ENCODE measurements at places on chromosomes 11 and 22. TPM values are rescaled to one million over a fixed set of nuclear protein-coding genes. Genes with fewer than 3 reads are reported as not detected.
A peak's percentile ranks its signal among the peaks of the same experiment; 100 is the strongest.

DNA sequence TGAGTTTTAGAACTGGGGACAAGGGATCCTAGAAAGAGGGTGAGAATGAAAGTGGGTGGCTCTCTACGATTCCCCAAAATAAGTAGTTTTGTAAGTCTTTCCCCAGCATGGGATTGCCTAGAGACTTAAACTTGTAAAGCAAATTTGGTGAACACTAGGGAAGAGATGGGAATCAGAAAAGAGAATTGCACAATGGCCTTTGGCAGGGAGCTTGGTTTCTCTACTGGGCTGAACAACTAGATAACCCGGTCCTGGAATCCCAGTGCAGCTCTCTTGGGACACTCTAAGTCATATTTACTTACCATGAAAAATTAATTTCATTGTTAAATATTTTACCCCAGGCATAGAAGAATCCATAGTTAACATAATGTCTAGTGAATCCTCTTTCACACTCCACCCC lies 16.5 kb upstream of the USP18 start:
- H3K27me3 ChIP-seq, result no peaks in the 10 kb centered on the region
- no peak for DNase-seq
- H3K36me3 ChIP-seq, result peaks cover 5% of the 10 kb centered on the region
- no peak overlapping the region for H3K27ac ChIP-seq
- H3K4me3 ChIP-seq, result no peak overlapping the region

- H3K36me3 ChIP-seq, result peaks cover 18% of the 10 kb centered on the region
- H3K27ac ChIP-seq, result no peak overlapping the region
- H3K4me1 ChIP-seq, result peaks cover 36% of the 10 kb centered on the region
- H3K4me3 ChIP-seq, result no peak overlapping the region
- no peaks in the 10 kb centered on the region for H3K27me3 ChIP-seq
- DNase-seq, result no peak
Measured at GRCh38 chr11:17988465-17988864, 24.4 kb downstream of the SERGEF start.

GRCh38 chr22:29348956-29349355 lies 33.5 kb upstream of the RASL10A start:
- peaks cover 27% of the 10 kb centered on the region for H3K36me3 ChIP-seq
- peaks cover 12% of the 10 kb centered on the region for H3K4me1 ChIP-seq
- H3K27ac ChIP-seq, result no peak overlapping the region
- no peak overlapping the region for H3K4me3 ChIP-seq

DNA sequence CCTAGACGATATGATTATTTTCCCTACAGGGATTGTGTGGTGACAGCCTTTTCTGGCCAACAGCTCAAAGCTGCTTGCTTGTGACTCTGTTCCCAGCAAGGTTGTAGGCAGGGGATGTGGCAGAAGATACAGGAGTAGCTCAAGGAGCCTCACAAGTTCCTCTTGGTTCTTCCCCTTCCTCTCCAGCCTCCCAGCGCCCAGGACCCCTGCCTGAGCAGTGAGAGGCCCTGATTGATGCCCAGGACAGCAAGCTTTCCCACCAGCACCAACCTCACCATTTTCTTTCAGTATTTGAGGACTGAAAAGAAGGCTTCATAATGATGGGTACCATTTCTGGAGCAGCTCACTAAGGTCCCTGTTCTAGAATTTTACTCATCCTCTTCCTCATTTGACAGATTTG lies 248.0 kb downstream of the TENM4 start:
- no peak for DNase-seq
- H3K4me1 ChIP-seq, result no peaks in the 10 kb centered on the region
- H3K4me3 ChIP-seq, result no peak overlapping the region
- H3K27ac ChIP-seq, result no peak overlapping the region
- peaks cover 4% of the 10 kb centered on the region for H3K27me3 ChIP-seq

DNA sequence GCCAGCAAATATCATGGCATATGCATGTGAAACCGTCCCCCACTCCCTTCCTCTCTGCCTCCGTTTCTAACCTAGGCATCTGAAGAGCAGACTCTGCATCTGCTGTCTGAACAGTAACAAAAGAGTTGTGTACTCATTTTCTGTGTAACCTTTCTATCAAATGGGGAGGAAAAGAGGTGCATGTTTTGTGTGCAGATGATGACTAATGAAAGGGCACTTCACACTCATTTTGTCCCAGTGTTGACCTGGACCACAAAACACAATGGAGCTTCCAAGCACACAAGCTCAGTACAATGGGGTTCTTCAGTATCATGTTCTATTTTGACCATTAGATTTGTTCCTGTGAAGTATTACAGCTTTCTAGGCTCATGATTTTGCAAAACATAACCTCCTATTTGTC lies 13.0 kb downstream of the JHY start:
- H3K4me1 ChIP-seq, result peaks cover 11% of the 10 kb centered on the region
- H3K36me3 ChIP-seq, result peaks cover 3% of the 10 kb centered on the region
- no peaks in the 10 kb centered on the region for H3K27me3 ChIP-seq
- no peak overlapping the region for H3K4me3 ChIP-seq

- H3K27ac ChIP-seq, result no peak overlapping the region
- peaks cover 8% of the 10 kb centered on the region for H3K4me1 ChIP-seq
- no peak for DNase-seq
- peaks cover 2% of the 10 kb centered on the region for H3K36me3 ChIP-seq
- no peak overlapping the region for H3K4me3 ChIP-seq
- H3K27me3 ChIP-seq, result no peaks in the 10 kb centered on the region
Measured at GRCh38 chr22:38510416-38510970, 4.4 kb upstream of the DDX17 start.

DNA sequence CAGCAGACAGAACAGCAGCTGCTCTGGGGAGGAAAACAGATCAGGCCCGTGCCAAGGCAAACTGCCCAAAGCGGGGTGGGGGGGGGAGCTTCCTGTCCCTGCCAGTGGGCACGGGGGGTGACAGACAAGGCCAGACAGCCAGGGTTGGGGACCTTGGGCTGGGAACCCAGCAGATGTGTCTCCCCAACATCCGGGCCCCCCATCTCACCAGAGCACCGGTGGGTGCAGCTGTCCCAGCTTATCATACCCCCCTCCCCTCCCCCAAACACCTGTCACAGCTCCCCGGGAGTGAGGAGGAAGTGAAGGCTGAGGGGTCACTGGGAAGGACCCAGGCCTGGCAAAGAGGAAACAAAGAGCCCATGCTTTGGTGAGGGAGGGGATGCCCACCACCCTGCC lies 1.3 kb downstream of the PPP1R14B start:
- DNase-seq, result no peak
- H3K36me3 ChIP-seq, result peaks cover 4% of the 10 kb centered on the region
- peak overlapping the region; percentile 89 for H3K4me3 ChIP-seq
- no peaks in the 10 kb centered on the region for H3K27me3 ChIP-seq
- peak overlapping the region; percentile 97 for H3K27ac ChIP-seq

- no peak overlapping the region for H3K27ac ChIP-seq
- no peaks in the 10 kb centered on the region for H3K4me1 ChIP-seq
- H3K27me3 ChIP-seq, result peaks cover 24% of the 10 kb centered on the region
- no peak overlapping the region for H3K4me3 ChIP-seq
Measured at GRCh38 chr22:25827415-25827814, 85.4 kb downstream of the MYO18B start.

GRCh38 chr22:47345025-47345424 lies 582.6 kb downstream of the TBC1D22A start:
- no peaks in the 10 kb centered on the region for H3K4me1 ChIP-seq
- H3K36me3 ChIP-seq, result no peaks in the 10 kb centered on the region
- no peak overlapping the region for H3K4me3 ChIP-seq
- H3K27me3 ChIP-seq, result peaks cover 12% of the 10 kb centered on the region
- DNase-seq, result no peak

DNA sequence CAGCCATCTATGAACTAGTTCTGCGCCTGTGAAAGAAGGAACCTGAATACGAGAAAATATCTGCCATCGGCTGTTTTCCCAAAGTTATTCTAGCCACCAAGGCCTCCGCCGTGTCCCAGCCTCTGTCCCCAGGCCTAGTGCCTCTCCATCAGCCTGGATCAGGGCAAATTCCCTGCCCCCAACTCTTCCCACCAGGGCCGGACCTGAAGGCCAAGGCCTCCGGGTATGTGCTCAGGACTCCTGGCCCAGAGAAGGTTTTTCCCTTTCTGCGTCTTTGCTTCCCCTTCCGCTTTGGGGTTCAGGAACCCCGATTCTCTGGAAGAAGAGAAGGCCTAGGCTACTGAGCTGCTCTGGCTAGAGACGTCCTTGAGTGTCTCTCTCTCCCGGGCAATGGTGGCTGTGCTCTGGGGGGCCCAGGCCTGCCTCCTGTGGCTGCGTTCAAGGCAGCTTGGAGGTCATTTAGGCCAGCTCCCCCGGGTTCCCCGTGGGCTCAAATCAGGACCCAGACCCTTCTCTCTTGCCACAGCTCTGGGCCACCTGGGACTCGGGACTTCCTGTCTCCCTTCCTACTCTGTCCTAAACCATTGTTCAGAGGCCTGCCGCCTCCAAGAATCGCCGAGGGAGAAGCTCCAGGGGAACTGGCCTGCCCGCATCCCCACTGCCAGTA lies 1.6 kb downstream of the ALX4 start:
- H3K27ac ChIP-seq, result no peak overlapping the region
- peaks cover 89% of the 10 kb centered on the region for H3K27me3 ChIP-seq
- peaks cover 31% of the 10 kb centered on the region for H3K4me1 ChIP-seq
- H3K36me3 ChIP-seq, result no peaks in the 10 kb centered on the region

GRCh38 chr11:33624083-33624482 lies 76.5 kb downstream of the C11orf91 start:
- peaks cover 20% of the 10 kb centered on the region for H3K4me1 ChIP-seq
- H3K4me3 ChIP-seq, result no peak overlapping the region
- no peak for DNase-seq

DNA sequence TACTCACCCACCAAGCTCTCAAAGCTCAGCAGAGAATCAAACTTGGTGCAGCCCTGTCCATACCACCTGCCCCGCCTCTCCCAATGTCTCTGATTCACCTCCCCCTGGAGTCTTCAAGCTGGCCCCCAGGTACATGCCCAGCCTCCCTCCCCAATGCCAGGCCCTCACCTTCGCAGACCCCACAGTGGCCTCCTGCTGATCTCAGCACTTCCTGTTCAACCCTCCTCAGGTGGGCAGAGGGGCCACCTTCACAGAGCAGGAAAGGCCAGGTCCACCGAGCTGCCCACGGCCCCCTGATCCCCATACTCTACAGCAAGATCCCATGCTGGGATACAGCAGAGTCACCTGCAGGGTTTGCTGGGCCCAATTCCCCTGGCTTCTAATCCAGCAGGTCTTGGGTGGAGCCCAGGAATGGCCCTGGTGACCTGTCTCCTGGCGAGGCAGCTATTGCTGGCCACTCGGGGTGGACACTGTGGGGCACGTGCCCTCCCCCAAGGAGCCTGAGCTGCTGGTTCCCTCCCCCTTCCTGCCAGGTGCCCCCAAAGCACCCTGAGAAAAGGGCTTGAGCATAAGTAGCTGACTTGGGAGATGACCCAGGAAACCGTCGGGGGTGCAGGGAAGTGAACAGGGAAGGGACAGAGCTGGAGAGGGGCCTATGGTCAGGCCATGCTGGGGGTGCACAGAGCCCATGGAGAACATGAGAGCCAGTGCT lies 150.7 kb downstream of the BRD1 start:
- H3K36me3 ChIP-seq, result no peaks in the 10 kb centered on the region
- no peaks in the 10 kb centered on the region for H3K4me1 ChIP-seq
- DNase-seq, result no peak
- no peak overlapping the region for H3K27ac ChIP-seq

- H3K27ac ChIP-seq, result no peak overlapping the region
- H3K4me3 ChIP-seq, result no peak overlapping the region
- no peak for DNase-seq
- no peaks in the 10 kb centered on the region for H3K4me1 ChIP-seq
- no peaks in the 10 kb centered on the region for H3K36me3 ChIP-seq
- H3K27me3 ChIP-seq, result no peaks in the 10 kb centered on the region
Measured at GRCh38 chr22:25651332-25652085, 87.0 kb downstream of the GRK3 start.

DNA sequence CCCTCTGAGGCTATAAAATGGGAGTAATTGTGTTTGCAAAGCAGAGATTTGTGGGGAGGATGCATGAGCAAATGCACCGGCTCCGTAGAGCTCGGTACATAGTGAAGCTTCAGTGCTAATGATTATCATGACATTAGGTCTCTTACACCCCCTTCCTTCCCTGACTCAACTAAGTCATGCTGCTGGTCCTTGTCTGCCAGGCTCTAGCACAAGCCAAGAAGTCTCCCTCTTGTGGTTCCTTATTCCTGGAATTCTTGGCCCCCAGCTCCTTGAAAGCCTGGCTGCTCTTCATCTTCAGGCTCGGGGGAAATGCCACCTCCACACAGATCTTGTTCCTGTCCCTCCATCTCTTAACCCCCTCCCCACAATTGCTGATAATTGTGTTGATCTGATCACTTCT lies 45.7 kb upstream of the SYT13 start:
- peaks cover 3% of the 10 kb centered on the region for H3K36me3 ChIP-seq
- peak overlapping the region; percentile 55 for H3K27ac ChIP-seq
- H3K4me3 ChIP-seq, result no peak overlapping the region

GRCh38 chr22:49233507-49234100 lies 594.1 kb downstream of the BRD1 start:
- H3K4me1 ChIP-seq, result no peaks in the 10 kb centered on the region
- DNase-seq, result peak; percentile 53

GRCh38 chr11:34207487-34208180 lies 102.2 kb downstream of the NAT10 start:
- H3K36me3 ChIP-seq, result no peaks in the 10 kb centered on the region
- DNase-seq, result no peak
- no peaks in the 10 kb centered on the region for H3K27me3 ChIP-seq
- no peak overlapping the region for H3K27ac ChIP-seq
- H3K4me1 ChIP-seq, result peaks cover 22% of the 10 kb centered on the region

DNA sequence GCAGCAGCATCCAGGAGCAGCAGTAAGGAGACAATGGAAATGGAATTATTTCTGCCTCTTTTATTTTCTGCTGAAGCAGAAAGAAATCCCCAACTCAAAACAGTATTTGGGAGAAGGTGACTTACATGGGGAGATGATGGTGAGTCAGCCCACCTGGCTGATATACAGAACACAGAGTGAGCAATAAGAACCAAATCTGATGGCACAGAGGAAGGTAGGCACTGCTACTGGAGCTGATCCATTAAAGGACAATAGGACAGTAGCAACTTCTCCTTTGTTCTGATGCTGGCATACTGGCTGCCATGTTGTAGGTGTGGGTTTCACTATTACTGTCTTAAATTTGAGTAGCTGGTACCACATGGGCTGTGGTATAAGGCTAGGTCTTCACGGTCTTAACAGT lies 45.2 kb downstream of the CLPB start:
- H3K36me3 ChIP-seq, result peaks cover 4% of the 10 kb centered on the region
- no peak for DNase-seq
- no peak overlapping the region for H3K4me3 ChIP-seq
- H3K27me3 ChIP-seq, result no peaks in the 10 kb centered on the region
- H3K4me1 ChIP-seq, result peaks cover 7% of the 10 kb centered on the region

GRCh38 chr11:114738954-114739353 lies 60.6 kb downstream of the NXPE2 start:
- H3K27ac ChIP-seq, result no peak overlapping the region
- DNase-seq, result no peak
- H3K27me3 ChIP-seq, result peaks cover 20% of the 10 kb centered on the region
- H3K4me1 ChIP-seq, result no peaks in the 10 kb centered on the region

IFITM10 gene
- 159 TPM for total RNA-seq

FAM168A gene
- total RNA-seq, result 53.7 TPM

NAGA gene
- 18.9 TPM for total RNA-seq

ZNF70 gene
- total RNA-seq, result 12.8 TPM

ATG16L2 gene
- total RNA-seq, result 9.9 TPM

MS4A12 gene
- not detected for total RNA-seq

GGTLC2 gene
- 1.4 TPM for total RNA-seq

MS4A8 gene
- total RNA-seq, result not detected

SGSM1 gene
- not detected for total RNA-seq
